ENCODE measurements at places on chromosomes 6 and 20.

GRCh38 chr20:15831201-15831600, 742.0 kb downstream of the KIF16B start:
- no peak for DNase-seq

DNA sequence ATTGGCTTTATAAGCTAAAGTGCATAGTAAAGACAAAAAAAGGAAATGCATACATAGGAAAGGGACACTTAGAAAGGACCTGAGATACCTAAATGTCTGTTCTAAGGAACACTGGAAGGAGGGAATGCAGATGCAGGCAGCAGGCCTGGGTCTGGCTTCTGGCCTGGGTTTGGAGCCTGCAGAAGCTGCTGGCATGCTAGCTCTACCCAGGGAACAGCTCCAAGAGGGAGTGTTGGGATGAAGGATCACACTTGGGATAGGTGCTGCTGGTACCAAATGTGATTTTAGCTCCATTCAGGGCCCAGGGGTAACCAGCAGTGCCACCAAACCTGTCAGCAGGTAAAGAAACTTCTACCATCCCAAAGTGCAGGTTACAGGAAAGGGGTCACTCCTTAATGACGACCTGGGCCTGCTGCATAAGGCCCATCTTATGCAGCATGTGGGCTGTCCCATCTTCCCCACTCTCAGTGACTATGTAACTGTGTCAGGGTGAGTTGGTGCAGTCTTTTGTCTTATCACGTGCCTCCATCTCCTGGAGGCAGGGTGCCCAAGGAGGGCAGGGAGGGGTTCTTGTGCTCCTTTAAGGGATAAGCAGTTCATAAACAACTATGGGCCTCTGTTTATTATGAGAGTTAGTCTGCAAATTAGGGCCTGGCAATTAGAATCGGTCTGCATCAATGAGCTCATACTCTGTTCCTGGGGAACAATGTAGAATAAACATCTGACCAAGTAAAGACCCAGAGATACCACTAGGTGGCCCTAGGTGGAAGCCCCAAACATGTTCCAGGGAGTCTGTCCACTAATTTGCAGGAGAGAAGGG, 26.9 kb downstream of the DDX27 start:
- peak; percentile 66 for DNase-seq

DNA sequence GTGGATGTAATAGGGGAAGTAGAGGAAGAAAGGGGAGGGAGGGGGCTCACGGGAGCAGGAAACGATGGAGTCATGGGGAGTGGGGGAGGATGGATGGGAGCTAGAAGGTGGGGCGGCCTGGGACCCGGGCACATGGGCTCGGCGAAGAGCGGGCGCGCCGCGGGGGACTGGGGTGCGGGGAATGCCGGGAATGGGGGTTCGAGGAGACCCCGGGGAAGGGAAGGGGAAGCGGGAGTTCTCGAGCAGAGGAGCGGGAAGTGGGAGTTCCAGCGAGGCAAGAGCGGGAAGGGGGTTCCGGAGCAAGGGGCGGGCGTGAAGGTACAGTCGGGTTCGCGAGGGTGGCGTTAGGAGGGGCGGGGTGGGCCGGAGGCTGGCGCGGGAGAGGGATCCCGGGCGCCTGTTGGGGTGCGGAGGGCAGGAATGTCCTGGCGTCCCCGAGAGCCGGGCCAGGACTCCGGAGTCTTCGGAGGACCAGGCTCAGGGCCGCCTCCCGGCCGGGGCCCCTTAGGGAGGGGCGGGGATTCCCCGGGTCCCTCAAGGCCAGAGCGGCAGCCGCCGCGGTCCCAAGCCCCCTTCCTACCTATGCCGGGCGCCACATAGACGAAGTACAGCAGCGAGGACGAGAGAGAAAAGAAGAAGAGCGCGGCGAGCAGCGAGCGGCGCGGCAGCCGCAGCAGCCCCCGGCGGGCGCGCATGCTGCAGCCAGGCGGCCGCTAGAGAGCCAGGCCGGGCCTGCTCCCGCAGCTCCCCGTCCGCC, 504 bp downstream of the B4GALT5 start:
- peak; percentile 69 for DNase-seq

- DNase-seq: no peak
Observed at GRCh38 chr6:141688916-141689315, 443.8 kb upstream of the GJE1 start.

DNA sequence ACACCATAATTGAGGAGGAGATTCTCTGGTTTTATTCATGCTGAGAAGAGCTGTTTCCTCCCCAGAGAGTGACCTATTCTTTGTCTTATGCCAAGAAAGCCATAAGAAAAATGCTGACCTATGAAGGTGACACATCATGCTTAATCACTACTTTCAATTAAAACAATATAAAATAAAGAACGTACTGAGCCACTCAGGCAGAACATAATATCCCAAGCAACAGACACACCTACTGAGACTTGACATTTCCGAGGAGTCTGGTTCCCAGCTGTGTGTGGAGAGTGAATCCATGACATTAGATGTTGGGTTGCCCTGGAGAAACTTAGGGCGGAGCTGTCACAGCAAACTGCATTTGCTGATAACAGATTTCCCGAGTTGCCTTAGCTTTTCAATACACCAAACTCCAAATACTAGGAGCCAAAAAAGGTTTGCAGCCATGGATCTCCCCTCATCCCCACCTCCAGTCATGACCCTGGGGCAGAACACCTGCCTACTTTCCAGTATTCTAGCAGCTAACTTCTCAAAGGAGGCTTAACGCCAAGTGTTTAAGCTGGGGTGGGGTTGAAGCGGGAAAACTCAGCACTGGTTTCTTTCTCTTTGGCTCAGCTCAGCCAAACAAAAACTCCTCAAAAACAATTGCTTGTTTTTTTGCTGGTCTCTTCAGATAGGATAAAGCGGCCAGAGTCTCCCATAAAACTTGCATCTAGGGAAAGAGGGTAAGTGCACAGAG, 92.2 kb downstream of the BACH2 start:
- DNase-seq: no peak

DNA sequence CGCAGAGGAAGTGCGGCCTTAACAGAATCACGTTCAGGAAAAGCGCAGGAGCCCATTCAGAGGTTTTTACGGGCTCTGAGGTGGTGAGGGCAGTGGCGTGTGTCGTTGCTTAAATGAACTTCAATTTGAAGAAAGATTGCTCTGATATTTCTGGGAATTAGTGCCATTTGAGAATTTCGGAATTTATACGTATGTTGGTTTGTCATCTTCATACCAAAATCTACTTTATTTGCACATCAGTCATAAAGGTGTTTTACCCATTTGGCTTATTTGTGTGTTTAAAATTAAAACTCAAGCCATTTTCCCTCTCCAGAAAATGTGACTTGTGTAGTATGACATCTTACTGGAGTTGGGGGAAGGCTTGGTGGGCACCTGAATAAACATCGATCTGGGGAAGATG, 48.1 kb upstream of the TULP4 start:
- no peak for DNase-seq

DNA sequence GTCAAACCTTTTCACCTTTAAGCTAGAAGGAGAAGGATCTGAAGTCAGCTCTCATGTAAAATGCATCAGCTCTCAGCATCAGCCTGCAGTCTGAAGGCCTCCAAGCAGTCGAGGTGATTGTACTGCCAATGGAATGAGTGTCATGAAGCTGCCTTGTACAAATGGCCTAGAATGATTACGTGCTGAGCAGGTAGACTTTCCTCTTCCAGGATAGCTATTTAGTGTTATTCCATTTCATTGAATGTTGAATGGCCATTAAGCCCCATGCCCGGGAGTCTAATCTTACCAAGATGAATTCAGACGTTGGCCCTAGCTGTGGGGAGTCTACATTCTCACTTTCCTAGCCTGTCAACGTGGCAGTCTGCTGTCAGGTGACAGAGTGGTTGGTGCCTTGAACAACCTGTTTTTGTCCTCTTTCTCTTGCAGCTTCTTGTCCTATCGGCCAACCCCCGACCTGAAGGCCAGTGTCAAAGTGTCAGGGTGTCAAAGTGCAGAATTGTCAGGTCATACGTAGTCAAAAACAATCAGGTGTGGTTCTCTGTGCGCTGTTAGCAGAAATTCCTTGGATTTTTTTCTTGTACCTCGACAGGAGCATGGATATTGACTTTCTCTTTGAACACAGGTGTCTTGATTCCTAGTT, 95.2 kb upstream of the TIAM2 start:
- no peak for DNase-seq
